ENCODE measurements at places on chromosomes 2 and 18. TPM values are rescaled to one million over a fixed set of nuclear protein-coding genes. Genes with fewer than 3 reads are reported as not detected.
A peak's percentile ranks its signal among the peaks of the same experiment; 100 is the strongest.

GTF2A1L gene
- 3.6 TPM for total RNA-seq

DNA sequence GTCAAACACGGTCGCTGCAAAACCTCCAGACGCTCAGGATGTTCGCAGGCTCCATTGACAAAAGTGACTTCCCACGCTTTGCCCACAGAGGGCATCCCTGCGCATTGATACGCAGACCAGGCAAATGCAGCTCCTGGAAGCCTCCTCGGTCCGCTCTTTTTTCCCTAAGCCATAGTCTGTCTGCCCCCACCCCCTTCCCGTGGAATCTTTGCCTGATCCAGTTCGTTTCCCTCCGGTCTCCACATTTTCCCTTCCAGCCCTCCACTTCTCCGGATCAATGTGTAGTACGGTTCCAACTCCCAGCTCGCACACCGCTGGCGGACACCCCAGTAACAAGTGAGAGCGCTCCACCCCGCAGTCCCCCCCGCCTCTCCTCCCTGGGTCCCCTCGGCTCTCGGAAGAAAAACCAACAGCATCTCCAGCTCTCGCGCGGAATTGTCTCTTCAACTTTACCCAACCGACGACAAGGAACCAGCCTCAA, at the start of gene DCC:
Gene DCC (plus strand): TSS at position 307 of the 481 bp plus-strand sequence. CDS start 591 bp downstream, outside the sequence.
- DNase-seq = no peak

- no peak for DNase-seq
Observed at GRCh38 chr2:164335128-164335527, 286.2 kb downstream of the GRB14 start.

DNA sequence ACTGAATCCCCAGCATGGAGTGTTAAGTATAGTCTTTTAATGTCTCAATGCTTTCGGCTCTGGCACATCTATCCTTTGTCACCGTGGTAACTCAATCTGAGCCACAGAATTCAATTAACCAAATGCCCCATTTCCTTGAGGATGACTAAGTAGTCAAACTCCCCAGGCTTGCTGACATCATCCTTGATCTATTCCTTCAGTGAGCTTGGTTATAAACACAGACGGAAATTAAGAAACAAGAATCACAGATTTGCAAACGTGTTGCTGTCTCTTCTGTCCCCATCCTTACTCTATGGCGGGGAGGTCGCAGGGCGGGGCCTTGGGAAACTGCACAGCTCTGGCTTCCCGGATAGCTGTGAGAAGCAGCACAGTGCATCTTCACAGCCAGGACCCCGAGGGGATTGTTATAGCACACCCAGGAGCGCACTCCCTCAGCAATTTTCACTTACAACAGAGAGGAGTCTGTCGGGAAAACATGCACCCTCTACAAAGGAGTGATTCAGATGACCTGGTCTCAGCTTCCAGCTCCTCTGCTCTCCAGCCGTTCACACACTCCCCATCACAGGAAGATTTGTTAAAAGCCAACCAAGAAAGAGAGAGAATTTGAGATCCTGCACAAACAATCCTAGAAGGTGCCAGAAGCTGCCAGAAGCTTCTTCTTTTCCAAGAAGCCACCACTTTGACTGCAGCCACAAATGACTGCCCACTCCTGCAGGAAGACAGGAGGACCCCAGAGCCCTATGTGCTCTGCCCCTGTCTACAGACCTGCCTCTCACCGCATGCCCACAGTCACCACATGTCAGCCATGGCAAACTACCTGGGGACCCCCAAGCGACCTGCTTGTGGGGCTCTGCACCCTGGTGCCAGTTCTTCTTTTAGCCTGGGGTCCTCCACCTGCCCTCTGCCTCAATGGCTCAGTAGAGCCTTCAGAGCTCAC, 44.9 kb upstream of the YWHAQ start:
- no peak for DNase-seq

ORMDL1 gene
- total RNA-seq = 12.5 TPM

- DNase-seq = no peak
Observed at GRCh38 chr18:23822590-23823385, 133.5 kb downstream of the LAMA3 start.

GRCh38 chr2:237025090-237025865, 60.4 kb upstream of the COPS8 start:
- DNase-seq = no peak

CYP27A1 gene
- 9.3 TPM for total RNA-seq

GRCh38 chr2:207132019-207132418, 33.7 kb downstream of the KLF7 start:
- no peak for DNase-seq

DNA sequence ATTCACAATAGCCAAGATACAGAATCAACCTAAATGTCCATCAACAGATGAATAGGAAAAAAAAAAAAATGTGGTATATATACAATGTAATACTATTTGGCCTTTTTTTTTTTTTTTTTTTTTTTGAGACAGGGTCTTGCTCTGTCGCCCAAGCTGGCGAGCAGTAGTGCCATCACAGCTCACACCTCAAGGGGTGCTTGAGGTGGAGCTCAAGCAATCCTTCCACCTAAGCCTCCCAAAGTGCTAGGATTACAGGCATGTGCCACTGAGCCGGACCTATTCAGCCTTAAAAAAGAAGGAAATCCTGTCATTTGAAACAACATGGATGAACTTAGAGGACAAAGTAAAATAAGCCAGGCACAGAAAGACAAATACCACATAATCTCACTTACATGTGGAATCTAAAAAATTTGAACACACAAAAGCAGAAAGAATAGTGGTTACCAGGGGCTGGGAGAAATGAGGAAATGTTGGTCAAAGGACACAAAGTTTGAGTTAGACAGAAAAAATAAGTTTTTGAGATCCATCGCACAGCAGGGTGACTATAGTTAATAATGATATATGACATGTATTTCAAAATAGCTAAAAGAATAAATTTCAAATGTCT, 26.0 kb downstream of the TLK1 start:
- no peak for DNase-seq

LTBP1 gene
- 45.9 TPM for total RNA-seq

TNFRSF11A gene
- total RNA-seq = 3.5 TPM

LHCGR gene
- total RNA-seq = 0.76 TPM

GRCh38 chr18:48707636-48708296, 168.9 kb downstream of the CTIF start:
- no peak for DNase-seq

GRCh38 chr18:57210107-57210715, 63.3 kb downstream of the BOD1L2 start:
- no peak for DNase-seq

GAREM1 gene
- total RNA-seq = 18.3 TPM

- no peak for DNase-seq
Observed at GRCh38 chr2:109020217-109020637, 31.2 kb upstream of the EDAR start.

GRCh38 chr18:46577546-46577945, 79.5 kb downstream of the LOXHD1 start:
- no peak for DNase-seq

DNA sequence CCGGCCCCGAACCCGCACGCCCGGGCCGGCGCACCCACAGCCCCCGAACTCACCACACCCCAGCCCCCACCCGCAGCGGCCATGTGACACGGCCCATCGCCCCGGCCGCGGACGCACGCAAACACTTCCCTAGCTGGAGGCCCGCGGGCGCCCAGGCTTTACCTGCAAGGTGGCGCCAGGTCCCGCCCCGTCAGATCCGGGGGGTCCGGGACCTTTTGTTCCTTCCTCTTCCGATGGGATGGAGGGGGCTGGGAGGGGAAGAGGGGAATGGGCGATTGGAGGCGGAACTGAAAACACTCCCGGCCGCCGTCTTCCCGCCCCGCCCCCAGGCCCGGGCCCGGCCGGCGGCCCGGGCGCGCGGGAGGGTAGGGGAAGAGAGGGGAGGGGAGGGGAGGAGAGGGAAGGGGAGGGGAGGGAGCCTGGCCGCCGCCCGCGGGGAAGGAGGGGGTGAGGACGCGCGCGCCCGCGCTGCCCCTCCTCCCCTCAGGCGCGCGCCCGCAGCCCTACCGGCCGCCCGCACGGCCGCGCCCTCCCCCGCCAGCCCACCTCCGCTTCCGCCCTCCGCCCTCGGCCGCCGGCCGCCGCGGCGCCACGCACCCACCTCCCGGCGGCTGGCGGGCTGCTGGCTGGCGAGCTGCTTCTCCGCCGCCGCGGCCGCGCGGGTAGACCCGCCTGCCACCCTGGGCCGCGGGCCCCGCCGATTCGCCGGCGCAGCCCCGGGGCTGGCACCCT, at the start of gene SMAD2:
Gene SMAD2 (minus strand): TSS at position 461 of the 732 bp plus-strand sequence. CDS start 33,903 bp downstream, outside the sequence.
- peak; percentile 60 for DNase-seq

LIPG gene
- total RNA-seq = 0.57 TPM

DNA sequence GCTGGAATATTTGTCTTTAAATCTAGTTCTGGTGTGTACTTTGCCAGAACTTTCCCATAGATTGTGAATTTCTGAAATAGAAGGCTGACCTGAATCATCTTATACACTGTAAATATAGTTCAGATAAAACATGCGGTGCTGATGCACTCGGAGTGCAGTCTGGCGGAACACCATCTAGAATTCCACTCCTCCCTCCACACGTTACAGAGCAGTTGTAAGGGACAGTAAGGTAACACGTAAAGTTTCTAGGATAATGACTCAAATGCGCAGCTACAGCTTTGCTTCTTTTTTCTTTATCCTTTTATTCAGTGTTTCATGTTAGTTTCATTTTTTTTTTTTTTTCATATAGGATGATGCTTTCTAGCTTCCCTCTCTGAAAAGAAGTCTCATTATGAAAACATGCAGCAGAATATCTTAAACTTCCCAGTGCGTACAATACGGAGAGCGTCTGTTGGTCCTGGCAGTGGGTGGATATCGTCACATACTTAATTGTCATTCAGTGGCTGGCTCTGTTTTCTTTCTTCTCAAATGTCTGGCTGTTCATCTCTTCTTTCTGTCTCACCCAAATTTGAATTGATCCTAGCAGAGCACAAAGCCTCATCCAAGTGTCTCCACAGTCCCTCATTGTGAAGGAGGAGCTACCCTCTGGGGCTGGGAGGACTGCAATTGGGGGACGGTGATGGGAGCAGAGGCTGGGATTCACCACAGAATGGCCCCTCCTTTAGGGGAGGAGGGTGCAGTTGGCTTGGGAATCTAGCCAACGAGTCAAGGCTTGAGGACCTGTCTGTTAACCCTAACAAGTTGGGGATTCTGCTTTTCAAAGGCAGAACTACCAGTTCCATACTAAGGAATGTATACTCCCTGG, 138.8 kb downstream of the MYT1L start:
- no peak for DNase-seq

SP100 gene
- total RNA-seq = 27.0 TPM

DNA sequence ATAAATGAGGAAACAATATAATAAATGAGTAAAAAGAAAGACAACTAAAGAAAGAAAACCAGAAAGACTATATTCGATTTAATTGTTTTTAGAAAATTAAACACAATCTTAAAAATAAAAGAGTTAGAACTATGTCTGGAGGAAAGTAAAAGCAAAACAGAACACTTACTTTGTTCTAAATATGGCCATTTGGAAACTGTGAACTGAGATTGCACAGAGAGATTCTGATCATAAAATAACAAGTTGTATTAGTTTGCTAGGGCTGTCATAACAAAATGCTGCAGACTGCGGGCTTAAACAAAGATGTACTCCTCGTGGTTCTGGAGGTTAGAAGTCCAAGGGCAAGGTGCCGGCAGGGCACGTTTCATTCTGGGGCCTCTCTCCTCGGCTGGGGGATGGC, 128.1 kb upstream of the AQP4 start:
- DNase-seq = no peak

SDC1 gene
- total RNA-seq = 475 TPM

DNA sequence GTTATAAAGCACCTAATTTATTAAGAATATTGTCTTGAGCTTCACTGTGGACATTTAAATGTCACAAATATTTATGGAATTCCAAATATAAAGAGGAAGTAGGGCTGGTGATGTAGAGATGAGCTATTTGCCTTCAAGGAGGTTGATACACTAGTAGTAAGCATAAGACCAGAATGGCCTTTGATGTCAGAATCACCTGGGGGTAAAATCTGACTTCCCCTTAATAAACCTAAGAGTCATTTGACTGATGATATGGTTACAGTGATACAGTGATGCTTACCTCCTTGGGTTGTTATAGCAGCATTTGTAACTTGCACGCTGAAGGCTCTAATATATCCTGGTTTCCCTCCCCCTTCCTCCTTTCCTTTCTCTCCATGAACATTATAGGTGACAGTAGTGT, 143.7 kb downstream of the CERS6 start:
- no peak for DNase-seq

FSHR gene
- total RNA-seq = not detected

Measured in esophagus squamous epithelium (tissue), 5 donors.